Femur (tissue), 1 donor: ENCODE measurements at places on chromosomes 2 and 18.

DNA sequence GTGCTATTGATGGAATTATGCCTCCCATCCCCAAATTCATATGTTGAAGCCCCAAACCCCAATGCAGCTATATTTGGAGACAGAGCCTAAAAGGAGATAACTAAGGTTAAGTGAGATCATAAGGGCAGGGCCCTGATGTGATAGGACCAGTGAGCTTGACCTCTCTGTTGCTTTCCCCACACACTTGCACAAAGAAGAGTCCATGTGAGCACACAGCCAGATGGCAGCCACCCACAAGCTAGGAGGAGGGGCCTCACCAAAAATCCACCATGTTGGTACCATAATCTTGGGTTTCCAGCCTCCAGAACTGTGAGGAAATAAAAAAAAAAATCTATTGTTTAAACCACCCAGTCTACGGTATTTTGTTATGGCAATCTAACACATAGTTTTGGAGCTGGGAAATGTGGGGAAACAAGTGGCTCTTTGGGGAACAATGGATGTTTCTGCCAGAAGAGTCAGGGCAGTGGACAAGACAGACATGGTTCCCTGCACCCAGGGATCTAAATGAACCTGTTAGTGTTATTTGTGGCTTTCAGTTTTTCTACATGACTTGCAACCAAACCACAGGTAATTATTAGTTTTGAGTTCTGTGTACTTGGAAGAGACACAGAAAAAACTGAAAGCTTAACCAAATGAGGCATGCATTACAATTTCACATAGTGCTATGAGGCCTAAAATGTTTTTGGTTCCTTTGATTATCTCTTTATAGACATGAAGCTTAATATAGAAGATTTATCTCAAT, 259.1 kb downstream of the LTBP1 start:
- DNase-seq, result no peak

- DNase-seq, result peak; percentile 4
Measured at GRCh38 chr2:69209482-69209881, 177.5 kb downstream of the GFPT1 start.

GRCh38 chr2:100126897-100127401, 15.4 kb downstream of the AFF3 start:
- DNase-seq, result no peak

DNA sequence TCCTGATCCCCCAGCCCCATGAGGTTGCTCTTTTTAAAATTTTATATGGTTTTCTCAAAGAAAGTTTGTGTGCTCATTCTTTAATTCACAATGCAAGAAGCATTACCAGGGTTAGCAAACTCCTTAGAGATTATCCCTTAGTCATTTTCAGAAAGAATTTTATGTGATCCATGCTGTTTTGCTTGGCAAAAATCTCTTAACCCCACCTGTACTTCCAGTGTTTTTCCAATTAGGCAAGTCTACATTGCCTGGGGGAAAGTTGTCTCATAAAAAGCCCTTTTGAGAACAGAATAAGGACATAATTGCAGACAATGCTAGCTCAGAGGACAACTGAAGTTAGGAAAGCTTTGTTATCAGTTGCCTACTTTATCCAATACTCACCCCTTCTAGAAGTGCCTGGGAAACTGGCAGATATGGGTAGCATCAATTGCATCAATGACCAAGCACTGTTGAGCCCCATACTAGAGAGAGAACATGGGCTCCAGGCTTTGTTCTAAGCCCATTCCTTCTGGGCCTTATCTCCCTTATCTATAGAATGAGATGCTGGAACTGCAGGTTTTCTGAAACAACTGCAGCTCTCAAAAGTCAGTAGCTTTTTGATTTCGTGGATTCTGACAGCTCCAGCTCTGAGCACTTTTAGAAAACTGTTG, 265.9 kb upstream of the SPHKAP start:
- DNase-seq, result no peak

DNA sequence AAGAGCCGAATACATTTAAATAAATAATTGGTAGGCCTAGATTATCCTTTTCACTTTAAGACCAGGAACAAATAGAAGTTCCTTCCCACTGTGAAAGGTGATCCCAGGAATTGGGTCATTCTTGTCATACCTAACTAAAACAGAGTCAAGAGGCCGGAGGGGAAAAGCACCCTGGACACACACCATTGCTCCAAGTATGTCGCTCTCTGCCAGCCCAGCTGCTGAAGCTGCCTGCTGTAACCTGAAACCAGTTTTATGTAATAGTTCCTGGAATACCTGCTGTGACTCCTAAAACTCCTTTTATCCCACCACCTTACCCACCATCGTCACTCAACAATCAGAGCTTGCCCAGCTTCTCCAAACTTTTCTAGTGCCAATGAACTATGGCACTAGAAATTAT, 217.1 kb downstream of the PTPRM start:
- no peak for DNase-seq

GRCh38 chr2:20444101-20444992, 2.5 kb upstream of the RHOB start:
- DNase-seq, result peak; percentile 87

DNA sequence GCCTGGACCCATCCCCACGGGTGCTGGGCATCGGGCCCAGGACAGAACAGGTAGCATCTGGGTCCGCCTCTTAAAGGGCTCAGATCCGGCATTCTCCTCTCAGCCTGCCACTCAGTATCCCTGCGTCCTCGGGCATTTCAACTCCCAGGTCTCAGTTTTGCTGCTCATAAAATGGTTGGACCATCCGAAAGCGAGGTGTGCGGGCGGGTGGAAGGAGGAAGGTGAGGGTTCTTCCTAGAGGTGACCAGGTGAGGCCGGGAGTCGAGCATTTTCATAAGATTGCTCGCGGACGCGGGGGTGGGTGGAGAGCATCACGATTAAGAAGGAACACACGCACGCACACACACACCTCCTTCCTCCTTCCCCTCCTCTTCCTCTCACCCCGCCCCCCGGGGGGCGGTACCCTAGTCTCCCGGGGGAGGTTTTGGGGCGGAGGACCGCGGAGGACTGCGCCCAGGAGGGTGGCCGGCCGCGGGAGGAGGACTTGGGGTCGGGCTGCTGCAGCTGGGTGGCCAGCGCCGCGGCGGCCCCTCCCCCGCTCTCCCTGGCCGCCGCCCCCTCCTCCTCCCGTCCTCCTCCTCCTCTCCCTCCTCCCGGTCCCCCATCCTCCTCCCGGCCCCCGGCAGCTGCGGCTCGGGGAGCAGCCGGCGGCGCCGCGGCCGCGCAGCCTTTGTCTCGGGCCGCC, 97.9 kb upstream of the GPR45 start:
- DNase-seq, result peak; percentile 33

DNA sequence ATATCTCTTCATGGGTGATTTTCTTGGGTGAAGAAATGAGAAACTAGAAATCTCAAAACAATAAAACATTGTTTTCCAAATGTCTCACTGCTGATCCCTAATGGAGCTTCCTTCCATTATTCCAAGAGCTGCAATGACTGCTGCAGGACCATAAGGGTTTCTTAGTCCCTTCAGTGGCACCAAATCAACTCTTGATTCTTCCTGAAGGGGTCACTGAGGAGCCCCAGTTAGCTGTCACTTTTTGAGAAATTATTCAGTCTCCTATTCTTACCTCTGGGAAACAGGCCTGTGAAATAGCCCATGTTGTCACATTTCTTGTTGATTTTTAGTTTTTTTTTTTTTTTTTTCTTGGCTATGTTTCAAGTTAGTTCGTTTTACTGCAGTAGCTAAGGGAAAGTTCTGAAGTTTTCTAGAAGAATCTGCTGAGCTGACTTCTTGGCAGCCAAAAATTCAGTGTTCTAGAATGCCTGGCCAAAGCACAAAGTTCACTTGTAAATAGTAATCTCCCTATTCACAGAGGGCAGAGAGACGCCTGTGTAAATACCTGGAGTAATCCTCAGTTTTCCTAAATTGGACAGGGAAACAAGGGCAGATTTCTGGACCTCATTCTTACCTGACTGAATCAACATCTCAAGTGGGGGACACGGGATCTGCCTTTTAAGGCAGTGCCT, 480.0 kb downstream of the RIT2 start:
- DNase-seq, result no peak

DNA sequence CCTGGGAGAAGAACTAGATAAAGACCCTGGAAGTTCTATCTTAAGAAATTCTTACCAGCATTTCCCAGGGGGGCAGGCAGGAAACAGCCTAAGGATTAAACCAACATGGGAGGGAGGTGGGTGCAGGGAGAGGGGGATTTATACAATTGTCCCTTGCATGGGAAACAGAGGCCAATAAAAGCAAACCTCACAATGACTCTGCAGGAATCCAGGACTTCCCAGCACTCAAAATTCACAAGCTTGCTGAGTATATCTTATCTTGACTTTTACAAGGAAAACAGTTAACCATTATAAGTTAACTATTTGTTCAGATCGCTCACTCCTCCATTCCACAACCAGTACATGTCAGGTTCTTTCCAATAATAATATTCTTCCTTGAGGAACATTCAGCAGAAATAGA, 241.3 kb downstream of the MREG start:
- DNase-seq, result no peak

GRCh38 chr2:240591784-240592183, 5.2 kb downstream of the CAPN10 start:
- DNase-seq, result no peak

- DNase-seq, result no peak
Measured at GRCh38 chr18:49585781-49586663, 24.2 kb downstream of the LIPG start.

DNA sequence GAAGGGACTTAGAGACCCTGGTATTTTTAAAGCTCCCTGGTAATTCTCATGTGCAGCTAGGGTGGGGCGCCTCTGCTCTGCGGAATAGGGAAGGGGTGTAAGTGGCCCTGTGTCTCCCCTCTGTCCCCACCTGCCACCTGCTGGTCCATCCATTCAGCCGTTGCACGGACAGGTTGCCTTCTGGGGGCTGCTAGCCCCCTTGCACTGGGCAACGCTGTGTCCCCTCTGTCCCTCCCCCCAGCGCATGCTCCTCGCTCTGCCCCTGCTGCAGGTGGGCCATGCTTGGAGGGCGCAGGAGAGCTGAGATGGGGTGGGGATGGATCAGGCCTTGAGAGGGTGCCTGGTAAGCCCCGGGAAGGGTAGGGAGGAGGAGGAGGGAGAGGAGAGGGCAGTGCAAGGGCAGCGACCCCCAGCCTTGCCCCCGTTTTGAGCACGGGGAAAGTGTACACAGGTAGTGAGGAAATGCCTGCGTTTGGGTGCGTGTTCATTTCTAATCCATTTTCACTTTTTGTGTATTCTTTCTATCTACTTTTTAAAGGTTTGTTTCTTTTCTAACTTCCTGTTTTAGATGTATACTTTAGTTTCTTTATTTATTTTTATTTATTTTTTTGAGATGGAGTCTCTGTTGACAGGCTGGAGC, 23.9 kb downstream of the RRM2 start:
- DNase-seq, result no peak

GRCh38 chr18:58505181-58505580, 123.7 kb downstream of the ALPK2 start:
- DNase-seq, result no peak

DNA sequence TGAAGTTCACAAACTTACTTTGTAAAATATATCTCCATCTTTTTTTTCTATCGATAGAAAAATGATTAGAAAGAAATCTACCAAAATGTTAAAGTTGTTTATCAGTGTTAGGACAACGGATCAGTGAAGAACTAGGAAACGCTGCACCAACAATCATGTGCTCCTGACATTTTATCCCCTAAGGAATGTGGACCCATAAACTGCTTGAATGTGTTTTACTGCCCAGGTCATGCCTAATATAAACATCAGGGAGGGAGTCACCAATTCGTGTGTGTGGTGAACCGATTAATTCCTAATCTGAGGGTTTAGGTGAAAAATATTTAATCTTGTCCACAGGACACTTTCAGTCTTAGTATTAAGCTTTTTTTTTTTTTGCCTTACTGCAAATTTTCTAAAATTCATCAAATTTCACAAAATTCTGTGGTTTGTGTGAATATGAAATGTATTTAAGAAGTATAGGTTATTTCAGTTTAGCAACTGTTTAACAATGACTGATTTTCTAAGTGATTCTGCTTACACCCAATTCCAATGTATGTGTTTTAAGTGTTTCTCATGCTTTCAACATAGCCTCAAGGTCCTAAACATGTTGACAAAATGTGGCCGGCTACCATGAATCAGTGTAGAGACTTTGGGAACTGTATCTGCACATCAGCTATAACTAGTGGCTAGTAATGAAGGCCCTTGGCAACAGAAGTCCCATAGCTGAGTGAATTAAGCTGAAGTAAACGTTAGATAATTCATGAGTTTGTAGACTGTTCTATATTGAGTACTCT, 11.1 kb upstream of the KIDINS220 start:
- DNase-seq, result no peak

DNA sequence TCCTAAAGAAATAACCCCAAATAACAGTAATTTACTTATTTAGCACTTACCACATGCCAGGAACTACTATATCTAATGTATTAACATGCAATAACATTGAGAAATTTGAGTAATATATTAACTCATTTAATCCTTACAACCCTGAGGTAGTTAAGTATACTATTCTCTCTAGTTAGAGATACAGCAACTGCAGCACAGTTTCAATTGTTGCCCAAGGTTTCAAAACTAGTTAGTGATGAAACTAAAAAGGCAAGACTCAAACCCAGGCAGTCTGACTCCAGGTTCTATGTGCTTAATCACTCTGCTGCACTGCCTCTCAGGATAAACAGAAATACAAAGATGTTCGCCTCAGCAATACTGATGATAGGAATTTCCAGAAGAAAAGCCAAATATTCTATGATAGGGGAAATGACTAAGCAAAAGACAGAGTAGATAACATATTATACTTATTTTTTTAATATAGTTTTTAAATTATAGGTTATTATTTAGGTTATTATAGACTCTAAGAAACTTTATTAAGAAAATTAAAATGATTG, 88.0 kb downstream of the SS18 start:
- DNase-seq, result no peak

DNA sequence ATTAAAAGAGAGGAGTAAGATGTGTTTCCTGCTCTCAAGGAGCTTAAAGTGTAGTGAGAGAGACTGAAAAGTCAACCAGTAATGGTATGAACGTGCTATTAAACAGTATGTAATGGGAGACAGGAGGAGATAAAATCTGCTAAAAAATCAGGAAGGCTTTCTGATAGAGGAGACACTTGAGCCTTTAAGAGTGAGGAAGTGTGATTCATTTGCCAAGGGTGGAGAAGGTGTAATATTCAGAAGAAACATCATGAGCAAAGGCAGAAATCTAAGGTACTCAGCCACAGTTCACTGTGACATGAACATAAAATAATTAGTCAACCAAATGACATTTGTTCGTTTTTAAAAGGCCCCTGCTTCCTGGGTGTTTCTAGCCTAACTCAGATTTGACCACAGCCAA, 137.8 kb upstream of the SKOR2 start:
- no peak for DNase-seq
